ENCODE measurements at places on chromosomes 3 and 15.

DNA sequence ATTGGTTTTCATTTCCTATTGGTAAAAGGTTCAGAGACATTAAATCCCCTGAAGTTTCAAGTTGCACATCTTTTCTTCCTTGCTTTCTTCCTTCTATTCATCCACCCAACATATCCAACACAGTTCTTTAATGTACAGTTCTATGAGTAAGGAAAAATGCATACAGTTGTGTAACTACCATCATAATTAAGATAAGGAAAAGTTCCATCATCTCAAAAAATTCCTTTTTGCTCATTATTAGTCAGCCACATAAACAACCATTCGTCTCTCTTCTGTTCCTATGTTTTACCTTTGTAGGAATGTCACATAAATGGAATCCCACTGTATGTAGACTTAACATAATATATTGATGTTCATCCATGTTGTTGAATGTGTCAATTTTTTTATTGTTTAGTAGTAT is 211.1 kb upstream of the ADAMTS9 start:
- DNase-seq, result no peak

- no peak for DNase-seq
Observed at GRCh38 chr3:3160826-3161225, 18.7 kb downstream of the CRBN start.

GRCh38 chr15:34726406-34727100 is 28.2 kb downstream of the GJD2 start:
- no peak for DNase-seq

GRCh38 chr3:165696496-165696895 is 140.7 kb downstream of the BCHE start:
- DNase-seq, result no peak

DNA sequence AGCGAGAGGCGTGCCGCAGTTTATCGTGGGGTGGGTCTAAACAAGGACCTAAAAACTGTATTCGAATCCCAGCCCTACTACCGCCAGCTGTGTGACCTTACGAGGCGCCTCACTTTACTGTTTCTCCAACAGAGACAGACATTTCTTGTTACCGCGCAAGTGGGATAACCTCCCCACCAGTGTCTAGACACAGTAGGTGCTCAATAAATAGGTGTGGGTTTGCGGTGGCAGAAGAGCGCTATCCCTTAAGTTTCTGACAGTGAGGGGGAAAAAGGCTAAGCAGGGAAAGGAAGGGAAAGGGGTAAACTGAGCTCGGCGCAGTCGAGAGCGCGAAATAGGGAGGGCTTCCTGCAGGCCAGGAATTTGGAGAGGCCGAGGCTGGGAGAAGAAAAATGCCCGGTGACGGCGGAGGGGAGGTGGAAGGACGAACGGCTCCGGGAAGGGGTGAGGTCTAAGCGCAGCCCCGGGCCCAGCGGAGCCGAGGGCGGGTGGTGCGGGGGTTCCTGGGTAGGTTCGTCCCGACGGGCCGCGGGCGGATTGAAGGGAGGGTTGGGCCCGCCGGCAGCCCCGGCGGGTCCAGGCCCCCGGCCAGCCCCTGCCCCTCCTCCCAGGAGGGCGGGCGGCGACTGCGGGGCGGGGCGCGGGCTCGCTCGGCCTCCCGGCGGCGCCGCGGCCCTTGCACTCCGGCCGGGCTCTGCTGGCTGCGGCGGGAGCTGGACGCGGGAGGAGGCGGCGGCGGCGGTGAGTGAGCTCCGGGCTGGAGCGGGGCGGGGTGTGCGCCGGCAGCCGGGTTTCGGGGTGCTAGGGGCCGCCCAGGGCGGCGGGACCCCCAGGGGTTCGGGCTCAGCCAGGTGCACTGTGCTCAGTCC is at the start of gene CGNL1:
Gene CGNL1 (plus strand): TSS at position 679 of the 869 bp plus-strand sequence. CDS start 61,495 bp downstream, outside the sequence.
- no peak for DNase-seq

DNA sequence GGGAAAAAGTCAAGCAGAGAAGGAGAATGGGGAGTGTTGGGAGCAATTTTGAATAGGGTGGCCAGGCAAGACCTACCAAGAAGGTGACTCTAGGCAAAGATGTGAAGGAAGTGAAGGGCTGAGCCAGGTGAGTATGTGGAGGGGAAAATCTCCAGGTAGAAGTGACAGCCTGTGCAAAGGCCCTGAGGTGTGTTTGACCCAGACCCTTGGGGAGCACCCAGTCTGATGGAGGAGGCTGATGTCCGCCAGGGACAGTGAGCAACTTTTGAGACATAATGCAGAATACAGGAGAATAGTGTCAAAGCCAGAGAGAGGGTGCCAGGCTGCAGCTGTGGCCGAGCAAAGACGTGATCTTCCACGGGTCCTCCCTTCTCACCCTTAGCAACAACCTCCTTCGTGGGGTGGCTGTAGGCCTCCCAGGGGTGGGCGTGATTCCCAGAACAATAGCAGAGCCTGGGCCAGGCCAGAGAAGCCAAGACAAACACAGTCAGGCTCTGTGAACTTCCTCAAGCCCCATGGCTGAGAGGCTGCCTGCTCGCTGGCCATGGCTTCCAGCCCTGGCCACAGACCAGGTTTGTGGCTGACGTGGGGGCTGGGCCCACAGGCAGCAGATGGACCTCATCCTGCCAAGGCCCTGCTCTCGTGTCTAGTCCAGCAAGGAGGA is 58.1 kb downstream of the SLC6A6 start:
- DNase-seq, result no peak

- no peak for DNase-seq
Observed at GRCh38 chr3:44363591-44363990, 25.0 kb downstream of the TCAIM start.

Measured in epithelial cell of prostate (primary cell).